ENCODE measurements at places on chromosomes 12 and 14. TPM values are rescaled to one million over a fixed set of nuclear protein-coding genes. Genes with fewer than 3 reads are reported as not detected.

- H3K4me3 ChIP-seq, result no peak overlapping the region
- DNase-seq, result no peak
- no peaks in the 10 kb centered on the region for H3K36me3 ChIP-seq
- H3K27ac ChIP-seq, result no peak overlapping the region
- no peaks in the 10 kb centered on the region for H3K4me1 ChIP-seq
- no peaks in the 10 kb centered on the region for H3K27me3 ChIP-seq
These were observed 1047.5 kb upstream of the FLRT2 start for GRCh38 chr14:84482256-84483071.

RDH16 gene
- 0.46 TPM for total RNA-seq

DNA sequence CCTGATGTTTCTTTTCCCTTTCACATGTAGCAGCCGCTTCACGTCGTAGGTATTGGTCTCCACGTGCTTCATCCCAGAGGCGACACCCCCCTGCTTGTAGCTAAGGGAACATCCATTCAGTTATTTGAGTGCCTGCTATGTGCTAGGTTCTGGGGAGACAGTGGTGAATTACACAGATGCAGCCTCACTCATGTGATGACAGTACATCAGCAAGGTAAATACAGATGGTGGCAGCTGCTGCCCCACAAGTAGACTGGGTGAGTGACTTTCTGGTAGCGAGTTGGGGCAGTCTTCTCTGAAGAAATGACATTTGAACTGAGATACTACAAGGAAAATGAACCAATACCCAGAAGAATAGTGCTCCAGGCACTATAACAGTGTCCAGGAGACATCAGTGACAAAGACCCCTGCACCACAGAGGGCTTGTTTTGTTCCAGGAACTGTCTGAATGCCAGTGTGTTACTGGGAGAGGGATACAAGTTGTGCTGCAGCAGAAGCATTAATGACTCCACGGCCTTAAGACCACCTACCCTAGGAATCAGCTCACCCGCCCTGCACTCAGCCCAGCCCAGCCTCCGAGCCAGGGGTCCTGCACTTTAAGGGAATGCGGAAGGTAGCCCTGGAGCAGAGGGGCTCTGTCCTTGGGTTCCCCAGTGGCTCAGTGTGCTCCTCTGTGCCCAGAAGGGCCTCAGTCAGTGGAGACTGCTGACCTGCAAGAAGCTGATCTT lies 7.3 kb downstream of the AVIL start:
- peaks cover 20% of the 10 kb centered on the region for H3K4me1 ChIP-seq
- DNase-seq, result no peak
- H3K4me3 ChIP-seq, result no peak overlapping the region
- no peaks in the 10 kb centered on the region for H3K27me3 ChIP-seq
- no peak overlapping the region for H3K27ac ChIP-seq

CEP83 gene
- total RNA-seq, result 40.9 TPM

TROAP gene
- not detected for total RNA-seq

DNA sequence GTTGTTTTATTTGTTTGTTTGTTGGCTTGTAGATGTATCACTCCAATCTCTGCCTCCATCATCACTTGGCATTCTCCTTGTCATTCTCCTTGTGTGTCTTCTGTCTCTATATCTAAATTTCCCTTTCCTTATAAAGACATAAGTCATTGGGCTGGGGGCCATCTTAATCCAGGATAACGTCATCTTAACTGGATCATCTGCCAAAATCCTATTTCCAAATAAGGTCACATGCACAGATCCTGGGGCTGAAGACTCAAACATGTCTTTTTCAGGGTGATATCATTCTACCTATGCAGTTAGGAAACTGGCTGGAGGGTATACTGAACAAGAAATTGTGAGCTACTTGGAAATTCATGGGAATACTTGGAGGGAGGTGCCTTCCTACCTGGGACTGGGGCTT lies 8.7 kb upstream of the CCDC60 start:
- H3K4me1 ChIP-seq, result no peaks in the 10 kb centered on the region
- no peak overlapping the region for H3K4me3 ChIP-seq
- no peaks in the 10 kb centered on the region for H3K27me3 ChIP-seq
- no peak for DNase-seq
- no peak overlapping the region for H3K27ac ChIP-seq

DNA sequence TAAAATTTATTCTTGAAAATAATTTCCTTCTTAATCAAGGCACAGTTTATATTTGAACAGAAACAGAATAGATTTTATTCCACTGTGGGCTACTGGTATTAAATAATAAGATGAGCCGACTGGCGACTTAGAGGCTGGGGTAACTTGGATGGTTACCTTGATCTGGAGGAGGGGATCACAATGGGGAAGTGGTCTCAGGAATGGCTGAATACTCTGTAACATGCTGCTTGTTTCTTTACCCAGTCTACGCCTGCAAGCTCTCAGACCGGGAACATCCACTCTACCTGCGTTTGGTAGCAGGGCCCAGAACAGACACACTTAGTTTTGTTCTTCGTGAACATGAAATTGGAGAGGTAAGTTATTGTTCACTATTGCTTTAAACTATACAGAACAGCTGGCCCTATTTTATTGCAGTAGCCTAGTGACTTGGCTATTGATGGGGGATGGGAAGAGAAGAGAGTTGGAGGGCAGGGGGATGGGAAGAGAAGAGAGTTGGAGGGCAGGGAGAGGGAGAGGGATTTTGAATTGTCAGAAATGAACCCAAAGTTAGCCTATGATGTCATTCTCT lies 67.9 kb downstream of the GNS start:
- H3K4me3 ChIP-seq, result no peak overlapping the region
- H3K36me3 ChIP-seq, result peaks cover 18% of the 10 kb centered on the region
- DNase-seq, result no peak
- no peak overlapping the region for H3K27ac ChIP-seq
- no peaks in the 10 kb centered on the region for H3K27me3 ChIP-seq

DNA sequence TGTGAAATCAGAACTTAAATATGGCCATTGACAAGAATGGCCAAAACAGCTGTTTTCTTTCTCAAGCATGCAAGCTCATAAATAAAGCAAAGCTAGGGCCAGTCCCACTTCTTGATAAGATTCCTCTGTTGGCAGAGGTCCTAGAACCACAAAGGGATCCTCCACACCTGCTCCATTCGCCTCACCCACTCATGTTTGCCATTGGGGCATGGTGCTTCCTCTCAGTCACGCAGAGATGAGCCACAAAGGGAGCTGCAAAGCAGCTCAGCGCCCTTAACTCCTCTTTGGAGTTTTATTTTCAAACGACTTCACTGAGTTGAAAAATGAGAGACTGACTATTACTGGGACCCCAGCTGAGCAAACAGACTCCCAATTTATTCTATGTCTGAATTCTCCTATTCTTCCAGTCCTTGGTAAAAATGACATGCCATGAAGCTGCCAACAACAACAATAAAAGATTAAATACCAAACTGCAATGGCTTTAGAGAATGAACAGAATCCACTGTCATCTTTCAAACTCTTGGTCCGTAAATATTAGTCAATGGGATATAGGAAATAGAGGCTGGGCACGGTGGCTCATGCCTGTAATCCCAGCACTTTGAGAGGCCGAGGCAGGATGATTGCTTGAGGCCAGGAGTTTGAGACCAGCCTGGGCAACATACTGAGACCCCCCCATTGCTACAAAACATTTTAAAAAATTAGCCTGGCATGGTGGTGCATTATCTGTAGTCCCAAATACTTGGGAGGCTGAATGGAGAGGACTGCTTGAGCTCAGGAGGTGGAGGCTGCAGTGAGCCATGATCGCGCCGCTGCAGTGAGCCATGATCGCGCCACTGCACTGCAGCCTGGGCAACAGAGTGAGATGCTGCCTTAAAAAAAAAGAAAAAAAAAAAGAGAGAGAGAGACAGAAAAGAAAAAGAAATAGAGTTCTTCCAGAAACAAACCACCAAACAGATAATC lies 16.4 kb downstream of the MANSC1 start:
- H3K27ac ChIP-seq, result no peak overlapping the region
- DNase-seq, result no peak
- H3K36me3 ChIP-seq, result no peaks in the 10 kb centered on the region
- H3K4me3 ChIP-seq, result no peak overlapping the region
- peaks cover 28% of the 10 kb centered on the region for H3K4me1 ChIP-seq

SLC10A1 gene
- total RNA-seq, result not detected
